ENCODE measurements at places on chromosomes 5 and 9.

- DNase-seq: no peak
Measured at GRCh38 chr9:98529841-98530240, 178.9 kb downstream of the GABBR2 start.

DNA sequence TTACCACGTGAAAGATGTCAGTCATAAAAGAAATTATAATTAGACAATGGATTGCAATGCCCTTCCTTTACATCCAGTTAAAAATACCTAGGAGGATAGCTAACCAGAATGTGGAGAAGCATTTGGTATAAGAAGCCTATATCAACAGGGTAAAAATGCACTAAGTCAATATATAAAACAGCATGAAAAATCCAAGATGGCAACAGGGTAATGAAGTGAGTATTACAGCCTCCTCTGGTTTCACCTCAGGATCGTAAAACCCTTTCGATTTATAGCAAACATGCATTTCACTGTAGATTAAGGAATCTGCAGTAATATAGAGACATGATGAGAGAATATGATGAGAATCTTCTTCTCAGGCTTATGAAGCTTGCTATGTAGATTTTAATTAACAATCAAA, 999.3 kb downstream of the NR2F1-AS1 start:
- DNase-seq: no peak

GRCh38 chr5:134063188-134063820, 51.2 kb upstream of the TCF7 start:
- no peak for DNase-seq

DNA sequence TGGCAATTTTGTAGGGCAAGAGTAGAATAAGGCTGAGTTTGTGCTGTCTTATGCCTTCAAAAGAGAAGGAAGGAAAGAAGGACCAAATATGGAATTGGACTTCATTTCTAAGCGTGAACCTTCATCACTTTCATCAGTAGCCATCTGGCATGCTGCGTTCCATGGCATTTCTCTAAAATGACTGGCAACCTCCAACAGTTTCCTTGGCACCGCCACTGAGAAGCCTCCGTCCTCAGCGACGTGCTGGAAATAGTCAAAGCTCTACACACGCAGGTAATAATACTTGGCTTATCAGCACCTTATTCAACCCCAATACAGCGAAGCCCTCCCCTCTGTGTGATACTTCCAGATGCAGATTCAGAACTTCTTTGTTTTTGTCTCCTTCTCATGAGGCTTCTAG, 169.7 kb upstream of the CD180 start:
- DNase-seq: no peak

DNA sequence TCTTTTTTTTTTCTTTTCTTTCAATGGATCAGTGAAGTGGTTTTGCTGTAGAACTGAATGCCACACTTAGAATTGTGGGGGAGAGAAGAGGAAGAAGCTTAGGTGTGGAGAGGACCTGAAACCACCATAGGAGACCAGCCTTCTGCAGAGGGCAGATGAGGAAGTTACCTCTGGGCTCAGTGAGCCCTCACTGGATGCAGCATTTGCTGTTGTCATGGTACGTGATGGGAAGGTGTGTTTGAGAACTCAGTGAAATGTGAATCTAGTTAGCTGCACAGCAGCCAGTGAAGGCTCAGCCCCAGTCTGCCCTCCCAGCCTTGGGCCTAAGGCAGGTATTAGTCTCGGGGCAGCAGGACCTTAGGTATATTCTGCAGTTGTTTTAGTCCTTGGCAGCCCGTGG, 17.5 kb downstream of the CYFIP2 start:
- DNase-seq: no peak

- no peak for DNase-seq
Measured at GRCh38 chr9:120999317-120999716, 50.8 kb downstream of the C5 start.

- peak; percentile 66 for DNase-seq
Measured at GRCh38 chr9:36407122-36407723, 7.2 kb upstream of the RNF38 start.

DNA sequence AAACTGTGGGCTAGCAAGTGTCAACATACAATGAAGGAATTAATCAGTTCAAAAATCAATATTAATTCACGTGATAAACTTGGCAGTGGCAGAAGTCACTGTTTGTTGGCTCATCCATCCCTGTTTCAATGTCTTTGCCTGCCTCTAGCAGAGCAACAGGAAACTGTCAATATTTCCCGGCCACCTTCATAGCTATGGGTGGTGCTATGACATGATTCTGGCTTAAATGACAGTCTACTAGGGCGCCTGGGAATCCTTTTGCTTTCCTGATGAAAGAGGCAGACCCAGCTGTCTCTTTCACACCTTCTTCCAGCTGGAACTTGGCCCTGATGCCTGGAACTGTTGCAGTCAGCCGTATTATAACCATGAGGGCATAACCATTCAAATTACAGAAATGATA, 72.1 kb upstream of the DNAH5 start:
- DNase-seq: no peak

- peak; percentile 53 for DNase-seq
Measured at GRCh38 chr5:137453483-137454080, 45.5 kb downstream of the SPOCK1 start.

GRCh38 chr5:153793699-153794098, 245.0 kb downstream of the FAM114A2 start:
- DNase-seq: no peak

GRCh38 chr5:112270299-112271293, 148.5 kb downstream of the EPB41L4A start:
- no peak for DNase-seq

- no peak for DNase-seq
Measured at GRCh38 chr5:32123058-32123805, 50.9 kb downstream of the GOLPH3 start.

Measured in AG10803 (cell line).